ENCODE measurements at places on chromosomes 13 and 19.

DNA sequence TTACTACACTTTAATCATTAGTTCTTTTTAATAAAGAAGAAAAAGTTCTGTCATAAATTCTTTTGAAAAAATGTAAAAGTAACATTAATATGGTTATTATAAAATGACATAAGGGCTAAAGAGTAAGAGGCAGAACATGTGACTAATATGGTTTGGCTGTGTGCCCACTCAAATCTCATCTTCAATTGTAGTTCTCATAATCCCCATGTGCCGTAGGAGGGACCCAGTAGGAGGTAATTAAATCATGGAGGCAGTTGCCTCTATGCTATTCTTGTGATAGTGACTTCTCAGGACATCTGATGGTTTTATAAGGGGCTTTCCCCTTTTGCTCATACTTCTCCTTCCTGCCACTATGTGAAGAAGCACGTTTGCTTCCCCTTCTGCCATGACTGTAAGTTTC lies 104.5 kb downstream of the UGGT2 start:
- no peaks in the 10 kb centered on the region for H3K4me1 ChIP-seq
- H3K4me3 ChIP-seq: no peak overlapping the region
- H3K27me3 ChIP-seq: no peaks in the 10 kb centered on the region
- no peaks in the 10 kb centered on the region for H3K36me3 ChIP-seq

DNA sequence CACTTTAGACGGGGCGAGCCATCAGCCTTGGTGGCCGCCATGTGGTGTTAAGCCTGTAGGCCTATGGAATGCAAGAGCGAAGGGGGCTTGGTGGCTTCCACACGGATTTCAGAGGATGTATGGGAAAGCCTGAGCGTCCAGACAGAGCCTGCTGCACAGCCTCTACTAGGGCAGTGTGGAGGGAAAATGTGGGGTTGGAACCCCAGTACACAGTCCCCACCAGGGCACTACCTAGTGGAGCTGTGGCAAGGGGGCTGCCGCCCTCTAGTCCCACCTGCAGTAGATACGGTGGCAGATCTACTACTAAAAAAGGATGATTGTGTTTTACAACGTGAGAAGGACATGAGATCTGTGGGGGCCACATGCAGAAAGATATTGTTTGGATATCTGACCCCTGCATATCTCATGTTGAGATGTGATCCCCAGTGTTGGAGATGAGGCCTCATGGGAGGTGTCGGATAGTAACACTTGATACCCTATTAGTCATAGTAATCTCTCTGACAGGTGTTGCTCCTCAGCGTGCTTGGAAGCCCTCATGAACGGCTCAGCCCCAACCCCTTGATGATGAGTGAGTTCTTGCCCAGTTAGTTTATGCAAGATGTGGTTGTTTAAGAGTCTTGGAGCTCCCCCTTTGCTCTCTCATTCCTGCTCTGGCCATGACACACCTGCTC lies 45.6 kb downstream of the LHFPL6 start:
- no peak for DNase-seq
- H3K4me1 ChIP-seq: no peaks in the 10 kb centered on the region
- H3K27me3 ChIP-seq: no peaks in the 10 kb centered on the region
- no peak overlapping the region for H3K27ac ChIP-seq
- H3K4me3 ChIP-seq: no peak overlapping the region
- no peaks in the 10 kb centered on the region for H3K36me3 ChIP-seq

DNA sequence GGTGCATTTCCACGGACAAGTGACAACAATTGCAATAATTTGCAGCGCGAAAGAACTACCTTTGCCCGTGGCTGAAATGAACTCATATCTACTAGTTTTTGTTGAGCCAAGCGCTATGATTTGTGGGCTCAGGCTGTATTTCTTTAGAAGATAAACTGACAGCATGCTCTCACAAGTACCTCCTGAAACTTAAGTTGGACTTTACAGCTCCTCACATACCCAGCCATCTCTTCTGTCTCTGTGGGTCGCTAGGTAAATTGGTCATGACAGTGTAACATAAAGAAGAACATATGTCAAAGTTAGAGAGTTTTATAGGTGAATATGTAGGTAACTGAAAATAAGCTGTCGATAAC lies 839 bp downstream of the COG6 start:
- H3K4me1 ChIP-seq: no peaks in the 10 kb centered on the region
- peak overlapping the region; percentile 79 for H3K27ac ChIP-seq
- peak overlapping the region; percentile 82 for H3K4me3 ChIP-seq
- H3K36me3 ChIP-seq: no peaks in the 10 kb centered on the region

- no peaks in the 10 kb centered on the region for H3K4me1 ChIP-seq
- peak overlapping the region; percentile 44 for H3K4me3 ChIP-seq
- H3K27ac ChIP-seq: no peak overlapping the region
- peak; percentile 33 for DNase-seq
- H3K36me3 ChIP-seq: no peaks in the 10 kb centered on the region
- H3K27me3 ChIP-seq: no peaks in the 10 kb centered on the region
These were observed 1.2 kb downstream of the CGB7 start for GRCh38 chr19:49056101-49056901.

DNA sequence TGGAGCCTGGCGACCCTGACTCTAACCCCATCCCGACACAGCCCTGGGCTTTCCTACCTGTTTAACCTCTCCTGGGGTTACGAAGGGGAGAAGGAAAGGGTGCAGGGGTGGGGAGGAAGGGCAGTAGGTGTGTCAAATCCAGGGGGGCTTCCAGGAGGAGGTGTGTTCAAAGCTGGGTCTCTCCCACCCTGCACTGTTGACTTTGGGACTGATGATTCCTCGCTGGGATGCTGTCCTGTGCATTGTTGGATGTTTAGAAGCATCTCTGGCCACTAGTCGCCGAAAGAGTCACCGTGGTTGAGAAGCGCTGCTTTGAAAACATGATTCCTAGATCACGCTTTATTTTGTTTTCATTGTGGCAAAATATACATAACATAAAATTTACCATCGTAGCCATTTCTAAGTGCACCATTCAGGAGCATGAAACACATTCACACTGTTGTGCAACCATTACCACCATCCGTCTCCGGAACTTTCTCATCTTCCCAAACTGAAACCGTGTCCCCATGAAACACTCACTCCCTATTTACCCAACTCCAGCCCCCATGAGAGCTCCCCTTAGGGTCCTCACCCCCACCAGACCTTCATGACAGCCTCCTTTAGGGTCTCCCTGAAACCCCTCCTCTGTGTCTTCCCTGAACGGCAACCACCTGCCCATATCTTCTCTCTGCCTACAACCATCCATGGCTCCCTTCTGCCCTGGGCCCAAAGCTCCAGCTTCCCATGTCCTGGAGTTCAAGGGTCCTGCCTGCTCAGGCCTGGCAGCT lies 4.4 kb upstream of the FCER2 start:
- H3K27ac ChIP-seq: peak overlapping the region; percentile 43
- H3K4me1 ChIP-seq: no peaks in the 10 kb centered on the region
- H3K4me3 ChIP-seq: no peak overlapping the region
- peaks cover 13% of the 10 kb centered on the region for H3K27me3 ChIP-seq

GRCh38 chr19:39676004-39676403 lies 20.3 kb downstream of the LGALS16 start:
- no peak for DNase-seq
- no peak overlapping the region for H3K27ac ChIP-seq
- H3K27me3 ChIP-seq: peaks cover 3% of the 10 kb centered on the region

GRCh38 chr13:88042489-88042888 lies 371.3 kb downstream of the SLITRK5 start:
- H3K27ac ChIP-seq: no peak overlapping the region
- H3K27me3 ChIP-seq: no peaks in the 10 kb centered on the region
- no peak overlapping the region for H3K4me3 ChIP-seq
- no peak for DNase-seq
- H3K36me3 ChIP-seq: no peaks in the 10 kb centered on the region
- no peaks in the 10 kb centered on the region for H3K4me1 ChIP-seq

- no peaks in the 10 kb centered on the region for H3K36me3 ChIP-seq
- no peak overlapping the region for H3K27ac ChIP-seq
- no peak for DNase-seq
- H3K27me3 ChIP-seq: peaks cover 13% of the 10 kb centered on the region
These were observed 1.5 kb upstream of the SHISA7 start for GRCh38 chr19:55444646-55445045.

DNA sequence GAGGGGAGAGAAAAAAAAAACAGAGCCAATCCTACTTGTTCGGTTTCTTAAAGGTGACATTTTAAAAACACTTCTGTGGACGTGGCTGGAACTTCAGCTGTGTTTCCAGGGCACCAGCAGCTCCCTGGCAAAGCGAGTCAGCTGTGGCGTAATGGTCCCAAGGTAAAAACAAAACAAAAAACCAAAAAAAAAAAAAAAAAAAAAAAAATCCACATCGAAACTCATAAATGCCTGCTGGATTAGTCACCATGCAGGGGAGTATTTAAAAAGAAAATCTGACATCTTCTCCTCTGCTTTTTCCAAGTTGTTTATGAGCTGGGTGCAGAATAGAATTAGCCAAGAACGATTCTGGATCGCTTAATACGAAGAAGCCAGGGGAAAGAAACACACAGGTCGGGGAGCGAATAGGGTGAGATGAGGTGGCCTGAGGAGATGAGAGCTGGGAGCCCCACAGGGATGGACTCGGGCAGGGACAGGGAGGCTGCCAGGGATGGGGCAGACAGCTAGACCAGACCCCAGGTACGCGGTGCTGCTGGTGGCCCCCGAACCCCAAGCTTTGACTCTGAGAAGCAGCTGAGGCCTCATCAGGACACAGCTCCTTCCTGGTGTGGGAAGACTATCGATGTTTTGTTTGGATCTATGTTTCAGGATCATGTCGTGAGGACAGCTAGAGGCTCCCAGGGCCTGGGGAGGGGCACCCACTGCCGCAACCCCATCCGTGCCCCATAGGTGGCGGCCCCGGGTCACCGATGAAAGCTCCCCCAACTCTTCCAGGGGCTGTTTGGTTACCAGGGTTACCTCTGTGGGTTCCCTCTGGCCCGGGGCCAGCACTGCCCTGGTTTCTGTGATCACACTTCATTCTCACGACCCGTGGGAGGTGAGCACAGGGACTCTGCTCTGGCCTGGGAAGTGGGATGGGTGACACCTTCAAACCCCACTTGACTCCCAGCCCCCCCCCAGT lies 3.1 kb upstream of the CTXN1 start:
- H3K4me3 ChIP-seq: peak overlapping the region; percentile 14
- DNase-seq: peak; percentile 81
- no peaks in the 10 kb centered on the region for H3K27me3 ChIP-seq
- peak overlapping the region; percentile 97 for H3K27ac ChIP-seq
- H3K4me1 ChIP-seq: peaks cover 27% of the 10 kb centered on the region

GRCh38 chr19:47376589-47377144 lies 27.6 kb downstream of the DHX34 start:
- no peaks in the 10 kb centered on the region for H3K27me3 ChIP-seq
- peaks cover 26% of the 10 kb centered on the region for H3K36me3 ChIP-seq
- DNase-seq: no peak
- peak overlapping the region; percentile 80 for H3K27ac ChIP-seq
- no peak overlapping the region for H3K4me3 ChIP-seq
- no peaks in the 10 kb centered on the region for H3K4me1 ChIP-seq

DNA sequence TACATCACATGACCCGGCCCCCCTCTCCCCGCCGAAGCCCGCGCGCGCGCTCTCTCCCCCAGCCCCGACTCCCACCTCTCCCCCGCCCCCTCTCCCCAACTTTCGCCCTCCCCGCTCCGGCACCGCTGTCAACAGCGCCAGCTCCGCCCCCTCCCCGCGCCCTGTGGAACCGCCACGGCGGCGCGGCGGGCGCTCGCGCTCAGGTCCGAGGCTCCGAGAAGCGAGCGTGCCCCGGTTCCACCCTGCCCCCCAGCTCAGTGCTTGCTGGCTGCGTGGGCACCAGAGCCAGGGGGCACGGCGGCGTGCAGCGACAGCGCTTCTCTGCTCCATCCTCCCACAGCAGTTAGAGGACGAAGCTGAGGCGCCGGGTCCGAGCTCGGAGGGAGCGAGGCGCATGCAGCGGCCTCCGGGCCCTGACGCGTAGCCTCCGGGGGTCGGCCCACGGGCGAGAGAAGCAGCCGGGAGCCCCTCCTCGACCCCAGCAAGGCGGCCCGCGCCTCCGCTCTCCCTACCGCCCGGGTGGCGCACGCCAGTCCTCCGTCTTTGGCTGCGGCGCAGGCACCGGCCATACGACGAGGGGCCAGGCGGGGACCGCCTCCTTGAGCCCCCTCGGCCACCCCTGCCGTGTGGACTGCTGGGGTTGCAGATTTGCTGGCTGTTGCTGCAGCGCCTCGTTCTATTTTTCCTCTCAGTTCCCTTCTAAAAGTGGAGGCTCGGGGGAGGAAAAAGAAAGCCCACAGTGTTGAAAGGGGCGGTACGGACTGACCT lies 109.5 kb downstream of the KCNRG start:
- no peaks in the 10 kb centered on the region for H3K4me1 ChIP-seq
- DNase-seq: no peak

DNA sequence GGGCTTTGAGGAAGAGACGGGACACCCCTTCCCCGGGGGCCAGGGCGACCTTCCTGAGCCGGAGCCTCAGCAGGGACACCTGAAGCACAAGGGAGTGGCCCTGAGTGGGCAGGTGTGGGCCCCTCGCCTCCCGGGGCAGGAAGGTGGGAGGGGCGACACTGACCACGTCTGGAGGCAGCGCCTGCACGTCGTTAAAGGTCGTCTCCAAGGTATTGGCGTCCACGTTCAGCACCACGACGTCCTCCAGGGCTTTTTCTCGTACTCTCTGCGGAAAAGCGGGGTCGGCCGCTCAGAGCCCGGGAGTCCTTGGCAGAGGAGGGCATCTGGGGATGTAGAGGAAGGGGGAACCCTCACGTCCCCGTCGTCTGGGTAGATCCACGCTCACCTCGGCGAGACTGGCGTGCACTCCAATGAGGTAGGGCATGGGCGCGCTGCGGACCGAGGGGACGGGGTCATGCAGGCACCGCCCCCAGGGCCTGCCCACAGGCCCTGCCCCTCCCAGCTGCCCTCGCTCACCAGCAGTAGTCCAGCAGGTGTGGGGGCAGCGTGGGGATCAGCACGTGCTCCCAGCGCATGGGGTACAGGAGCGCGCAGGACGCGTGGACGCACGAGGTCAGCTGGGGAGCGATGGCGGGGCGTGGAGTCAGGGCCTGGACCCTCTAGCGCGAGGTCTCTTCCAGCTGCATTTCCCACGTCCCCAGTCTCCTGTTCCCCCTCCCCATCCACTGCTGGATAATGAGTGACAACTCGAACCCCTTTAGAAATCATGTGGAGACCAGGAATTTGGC lies 6.1 kb downstream of the DENND1C start:
- no peak for DNase-seq
- H3K4me1 ChIP-seq: peaks cover 5% of the 10 kb centered on the region
- H3K4me3 ChIP-seq: peak overlapping the region; percentile 42
- no peaks in the 10 kb centered on the region for H3K27me3 ChIP-seq
- no peak overlapping the region for H3K27ac ChIP-seq

GRCh38 chr13:114285166-114285808 lies 3.9 kb downstream of the UPF3A start:
- no peak overlapping the region for H3K4me3 ChIP-seq
- no peaks in the 10 kb centered on the region for H3K36me3 ChIP-seq
- DNase-seq: no peak
- no peak overlapping the region for H3K27ac ChIP-seq
- H3K4me1 ChIP-seq: peaks cover 3% of the 10 kb centered on the region
- no peaks in the 10 kb centered on the region for H3K27me3 ChIP-seq

GRCh38 chr19:15187026-15188007 lies 13.5 kb downstream of the NOTCH3 start:
- H3K27me3 ChIP-seq: no peaks in the 10 kb centered on the region
- no peak overlapping the region for H3K4me3 ChIP-seq
- no peak for DNase-seq
- no peaks in the 10 kb centered on the region for H3K4me1 ChIP-seq
- no peak overlapping the region for H3K27ac ChIP-seq

Data from breast epithelium (tissue), 4 donors.